ENCODE measurements at places on chromosomes 11 and 22.

DNA sequence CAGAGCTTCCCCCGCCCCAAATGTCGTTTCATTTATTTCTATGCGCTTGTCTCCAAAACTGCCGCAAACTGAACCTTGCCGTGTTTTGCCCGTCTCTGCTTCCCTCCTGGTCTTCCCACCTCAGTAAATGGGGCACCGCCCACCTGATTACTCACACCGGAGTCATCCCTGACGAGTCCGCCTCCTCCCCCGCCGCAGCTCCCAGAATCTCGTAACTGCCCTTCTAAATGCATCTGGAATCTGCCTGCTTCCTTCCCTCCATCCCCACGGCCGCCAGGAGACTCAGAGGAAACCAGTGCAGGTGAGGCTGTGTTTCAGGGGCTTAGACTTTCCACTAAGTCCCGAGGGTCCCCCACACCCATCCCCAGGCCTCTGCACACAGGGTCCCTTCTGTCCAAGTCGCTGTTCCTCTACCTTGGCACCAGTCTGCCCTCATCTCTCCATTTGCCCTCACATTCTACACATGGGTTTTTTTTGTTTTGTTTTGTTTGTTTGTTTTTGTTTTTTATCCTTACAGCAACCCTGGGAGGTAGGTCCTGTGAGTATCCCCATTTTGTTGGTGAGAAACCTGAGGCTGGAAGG is 62.6 kb upstream of the PHF21B start:
- H3K36me3 ChIP-seq = no peaks in the 10 kb centered on the region
- H3K27ac ChIP-seq = no peak overlapping the region
- no peak overlapping the region for H3K4me3 ChIP-seq

DNA sequence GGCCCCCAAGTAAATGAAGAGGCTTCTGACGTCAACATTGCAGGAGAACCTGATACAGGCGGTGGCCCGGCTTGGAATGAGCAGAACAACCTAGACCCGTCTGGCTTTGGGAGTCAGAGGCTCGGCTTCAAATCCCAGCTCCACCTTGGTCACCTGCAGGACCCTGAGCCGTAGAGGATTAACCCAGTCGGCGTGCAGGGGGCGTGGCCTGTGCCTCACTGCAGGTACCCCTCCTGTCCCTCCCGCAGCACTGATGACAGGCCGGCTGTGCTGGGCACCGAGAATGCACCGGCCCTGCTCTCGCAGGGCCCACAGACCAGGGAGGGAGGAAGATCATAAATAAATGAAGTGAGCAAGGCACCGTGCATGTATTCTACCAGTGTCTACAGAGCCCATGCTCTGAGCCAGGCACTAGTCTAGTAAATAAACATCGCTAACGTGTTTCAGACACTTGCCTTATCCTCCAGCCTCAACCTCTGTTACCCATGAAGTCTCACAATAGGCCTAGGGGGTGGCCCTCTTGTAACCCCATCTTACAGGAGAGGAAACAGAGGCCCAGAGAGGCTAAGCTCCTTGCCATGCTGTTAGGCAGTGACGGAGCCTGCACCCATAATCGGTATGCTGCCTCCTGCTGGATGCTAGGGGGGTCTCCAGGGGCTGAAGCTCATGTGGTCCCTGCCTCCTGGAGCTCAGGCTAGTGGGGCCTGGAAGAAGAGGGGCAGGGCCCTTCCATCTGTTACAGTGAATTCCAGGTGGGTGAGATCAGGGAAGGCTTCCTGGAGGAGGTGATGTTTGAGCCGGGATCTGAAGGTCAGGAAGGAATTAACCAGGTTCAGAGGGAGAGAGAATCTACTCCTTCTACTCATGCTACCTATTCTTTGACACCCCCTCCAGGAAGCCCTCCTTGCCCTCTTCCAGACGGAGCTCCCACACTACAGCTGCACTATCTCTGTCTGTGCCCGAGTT is 53.4 kb downstream of the RTL6 start:
- no peak for DNase-seq
- no peak overlapping the region for H3K4me3 ChIP-seq
- no peaks in the 10 kb centered on the region for H3K4me1 ChIP-seq
- peaks cover 3% of the 10 kb centered on the region for H3K36me3 ChIP-seq

GRCh38 chr22:32619614-32620426 is 145.2 kb downstream of the FBXO7 start:
- no peak overlapping the region for H3K4me3 ChIP-seq
- DNase-seq = no peak
- peaks cover 4% of the 10 kb centered on the region for H3K27me3 ChIP-seq
- H3K36me3 ChIP-seq = no peaks in the 10 kb centered on the region

DNA sequence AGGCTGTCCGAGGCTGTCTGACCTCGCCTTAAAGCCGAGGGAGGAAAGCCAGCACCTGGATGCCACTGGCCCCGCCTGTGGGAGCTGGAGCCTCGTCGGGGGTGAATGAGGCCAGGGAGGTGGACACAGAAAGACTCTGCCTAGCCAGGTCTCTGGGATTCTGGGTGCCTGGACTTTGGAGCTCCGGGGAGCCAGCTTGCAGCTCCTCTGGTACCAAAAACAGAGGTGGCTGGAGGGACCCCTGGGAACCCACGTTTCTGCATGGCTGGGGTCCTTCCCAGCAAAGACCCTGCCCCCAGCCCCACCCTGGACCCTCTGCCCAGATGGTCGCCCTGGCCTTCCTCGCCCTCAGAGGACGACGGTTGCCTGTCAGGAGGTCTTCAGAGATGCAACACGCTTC is 239.7 kb downstream of the BRD1 start:
- H3K27ac ChIP-seq = no peak overlapping the region
- peaks cover 5% of the 10 kb centered on the region for H3K36me3 ChIP-seq
- H3K4me1 ChIP-seq = peaks cover 18% of the 10 kb centered on the region
- no peak overlapping the region for H3K4me3 ChIP-seq
- DNase-seq = no peak

GRCh38 chr11:70641369-70641768 is 243.0 kb downstream of the CTTN start:
- H3K36me3 ChIP-seq = no peaks in the 10 kb centered on the region
- peaks cover 29% of the 10 kb centered on the region for H3K27me3 ChIP-seq
- H3K4me1 ChIP-seq = peaks cover 2% of the 10 kb centered on the region

DNA sequence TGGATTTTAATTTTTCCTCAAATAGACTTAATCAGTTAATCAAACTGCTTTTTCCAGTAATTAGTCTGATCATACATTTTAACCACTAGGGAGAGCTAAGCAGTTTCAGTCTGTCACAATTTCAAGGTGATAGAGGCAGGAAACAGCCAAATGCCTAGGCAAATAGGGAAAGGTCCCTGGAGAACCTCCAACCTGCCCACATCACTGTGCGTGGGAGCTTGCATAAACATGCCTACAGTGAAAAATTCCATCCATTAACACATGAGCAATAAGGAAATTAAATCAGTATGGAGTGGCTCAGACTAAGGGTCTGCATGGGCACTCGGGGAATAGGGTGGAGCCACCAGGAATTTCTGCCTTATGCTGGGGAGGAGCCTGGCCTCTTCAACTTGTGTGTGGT is 74.6 kb downstream of the AASDHPPT start:
- H3K27ac ChIP-seq = no peak overlapping the region
- DNase-seq = no peak
- no peaks in the 10 kb centered on the region for H3K36me3 ChIP-seq
- H3K4me1 ChIP-seq = no peaks in the 10 kb centered on the region
- H3K4me3 ChIP-seq = no peak overlapping the region
- no peaks in the 10 kb centered on the region for H3K27me3 ChIP-seq

DNA sequence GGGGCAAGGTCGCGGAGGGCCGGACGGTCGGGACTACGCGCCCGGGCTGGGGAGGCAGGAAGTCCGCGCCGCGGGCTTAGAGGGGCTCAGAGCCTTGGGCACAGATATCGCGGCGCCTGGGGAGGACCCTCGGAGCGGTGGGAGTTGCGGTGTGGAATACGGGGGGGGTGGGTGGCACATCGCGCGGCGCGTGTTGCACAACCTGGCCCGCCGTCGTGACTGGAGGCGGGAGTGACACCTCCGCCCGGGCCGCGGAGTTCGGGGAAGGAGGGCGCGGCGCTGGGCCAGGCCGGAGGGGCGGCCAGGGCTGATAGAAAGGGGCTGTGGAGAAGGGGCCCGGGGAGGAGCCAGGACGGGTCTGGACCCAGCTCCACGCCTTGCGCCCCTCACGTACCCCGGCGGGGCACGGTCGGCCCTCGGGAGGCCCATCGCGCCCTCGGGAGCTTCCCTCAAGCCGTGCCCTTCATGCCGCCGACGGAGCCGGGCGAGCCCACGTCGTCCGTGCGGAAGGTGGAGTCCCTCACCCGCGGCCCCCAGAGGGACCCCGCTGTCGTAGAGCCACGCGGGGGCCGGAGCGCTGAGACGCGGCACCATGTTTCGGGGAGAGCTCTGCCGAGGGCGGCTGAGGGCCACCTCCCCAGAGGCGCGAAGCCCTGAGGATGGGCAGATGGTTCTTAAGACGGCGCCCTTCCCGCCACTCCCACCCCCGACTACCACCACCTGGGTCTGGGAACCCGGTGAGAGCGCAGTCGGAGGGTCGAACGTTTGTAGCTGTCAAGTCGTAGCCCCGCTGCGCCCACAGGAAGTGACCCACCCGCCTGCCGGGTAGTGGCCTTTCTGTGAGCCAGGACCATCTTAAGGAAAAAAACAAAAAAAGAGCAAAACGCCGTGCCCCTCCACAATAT is 729 bp downstream of the IL17RA start:
- no peak for DNase-seq
- H3K27me3 ChIP-seq = no peaks in the 10 kb centered on the region
- H3K27ac ChIP-seq = peak overlapping the region; percentile 94
- H3K4me1 ChIP-seq = peaks cover 30% of the 10 kb centered on the region

DNA sequence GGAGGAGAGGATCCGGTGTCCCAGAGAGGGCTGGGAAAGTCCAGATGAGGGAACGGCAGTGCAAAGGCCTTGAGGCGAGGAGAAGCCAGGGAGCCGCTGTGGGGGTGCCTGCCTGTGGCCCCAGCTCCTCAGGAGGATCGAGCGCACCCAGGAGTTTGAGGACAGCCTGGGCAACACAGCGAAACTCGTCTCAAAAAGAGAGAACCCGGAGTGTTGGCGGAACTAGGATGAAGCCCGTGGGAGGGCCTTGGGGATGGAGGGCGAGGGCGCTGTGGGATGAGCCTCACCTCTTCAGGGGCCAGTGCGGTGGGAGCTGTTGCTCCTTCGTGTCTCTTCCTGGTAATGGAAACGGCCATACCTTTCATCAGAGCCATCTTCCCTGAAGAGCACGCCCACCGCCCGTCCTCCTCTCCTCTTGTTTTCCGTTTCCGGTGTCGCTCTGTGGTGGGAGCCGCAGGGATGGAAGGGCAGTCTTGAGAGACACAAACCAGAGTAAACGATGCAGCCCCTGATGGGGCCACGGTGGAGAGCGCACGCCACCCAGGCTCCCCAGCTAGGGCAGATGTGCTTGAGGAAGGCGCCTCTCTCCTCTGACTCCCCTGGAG is 15.7 kb downstream of the TRMU start:
- H3K4me1 ChIP-seq = peaks cover 16% of the 10 kb centered on the region
- H3K4me3 ChIP-seq = no peak overlapping the region

DNA sequence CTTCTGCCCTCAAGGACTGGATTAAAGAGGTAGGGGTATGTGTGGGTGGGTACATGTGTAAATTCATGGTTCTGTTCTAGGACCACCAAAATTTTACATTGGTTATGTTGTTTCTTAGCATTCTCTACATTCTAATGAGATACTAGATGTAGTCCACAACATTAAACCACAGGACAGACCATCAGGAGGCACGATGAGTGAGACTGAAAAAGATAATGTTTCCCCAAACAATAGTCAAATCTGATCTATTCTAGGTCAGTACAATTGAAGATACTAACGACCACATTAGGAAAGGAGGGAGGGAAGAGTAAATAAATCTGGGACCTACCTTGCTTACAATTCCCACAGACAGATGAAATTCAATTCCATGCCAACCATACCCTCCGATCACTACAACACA is 42.2 kb downstream of the MRTFA start:
- no peak for DNase-seq
- H3K4me3 ChIP-seq = no peak overlapping the region
- H3K27ac ChIP-seq = peak overlapping the region; percentile 75
- no peaks in the 10 kb centered on the region for H3K27me3 ChIP-seq

DNA sequence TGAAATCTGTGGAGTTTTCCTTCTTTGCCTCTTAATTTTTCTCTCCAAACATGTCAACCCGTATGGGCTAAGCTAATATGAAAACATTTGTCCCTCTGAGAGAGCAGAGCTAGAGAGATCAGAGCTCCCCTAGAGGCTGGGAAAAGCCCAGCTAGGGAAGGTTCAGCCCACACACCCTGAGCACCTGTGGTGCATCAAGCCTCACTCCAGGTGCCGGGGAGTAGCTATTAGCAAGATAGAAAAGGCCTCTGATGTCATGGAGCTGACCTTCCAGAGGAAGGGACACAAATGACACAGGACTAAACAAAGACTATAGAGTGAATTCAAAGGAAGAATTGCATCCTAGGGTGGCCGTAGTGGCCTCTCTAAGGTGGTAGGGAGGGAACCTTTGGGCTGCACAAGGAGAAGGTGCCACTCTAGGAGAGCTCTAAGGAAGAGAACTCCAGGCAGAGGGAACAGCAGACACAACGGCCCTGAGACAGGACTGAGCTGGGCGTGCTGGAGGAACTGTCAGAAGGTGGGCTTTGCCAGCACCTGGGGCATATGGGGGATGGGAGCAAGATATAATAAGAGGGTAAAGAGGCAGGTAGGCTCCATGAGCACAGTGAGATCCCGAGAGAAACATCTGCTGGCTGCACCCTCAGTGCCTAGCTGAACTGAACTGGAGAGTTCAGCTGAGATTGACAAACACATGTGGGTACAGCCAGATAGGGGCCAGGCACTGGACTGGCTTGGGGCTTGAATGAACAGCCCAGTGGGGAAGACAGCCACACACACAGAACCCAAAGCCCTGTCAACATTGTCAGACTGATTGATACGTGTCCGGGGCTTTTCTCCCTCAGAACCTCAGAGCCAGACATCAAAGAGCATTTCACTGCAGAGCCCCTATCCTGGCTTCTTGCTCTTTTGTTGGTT is 65.5 kb upstream of the DRD2 start:
- no peaks in the 10 kb centered on the region for H3K36me3 ChIP-seq
- H3K27me3 ChIP-seq = peaks cover 13% of the 10 kb centered on the region
- H3K27ac ChIP-seq = no peak overlapping the region
- no peak overlapping the region for H3K4me3 ChIP-seq

DNA sequence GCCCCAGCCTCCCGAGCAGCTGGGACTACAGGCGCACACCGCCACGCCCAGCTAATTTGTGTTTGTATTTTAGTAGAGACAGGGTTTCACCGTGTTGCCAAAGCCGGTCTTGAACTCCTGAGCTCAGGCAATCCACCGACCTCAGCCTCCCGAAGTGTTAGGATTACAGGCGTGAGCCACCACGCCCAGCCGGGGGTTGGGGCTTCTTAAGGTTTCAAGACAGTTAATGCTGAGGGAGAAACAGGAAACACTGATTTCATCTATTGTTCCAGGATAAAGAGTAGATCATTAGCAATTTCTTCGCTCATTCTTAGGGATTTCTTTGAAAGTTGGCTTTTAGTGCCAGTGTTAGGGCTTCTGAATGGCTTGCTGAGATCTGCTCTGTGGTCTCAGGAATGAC is 21.2 kb upstream of the CLMP start:
- H3K27me3 ChIP-seq = peaks cover 19% of the 10 kb centered on the region
- H3K4me3 ChIP-seq = no peak overlapping the region
- no peak for DNase-seq

- peaks cover 47% of the 10 kb centered on the region for H3K27me3 ChIP-seq
- no peak for DNase-seq
- H3K36me3 ChIP-seq = no peaks in the 10 kb centered on the region
These were observed 72.4 kb downstream of the RTL6 start for GRCh38 chr22:44425694-44426045.
